Pancreas (tissue), 10 donors: ENCODE measurements at places on chromosomes 3 and 15. TPM values are rescaled to one million over a fixed set of nuclear protein-coding genes. Genes with fewer than 3 reads are reported as not detected.

- H3K4me3 ChIP-seq = no peak overlapping the region
- no peaks in the 10 kb centered on the region for H3K36me3 ChIP-seq
- H3K4me1 ChIP-seq = no peaks in the 10 kb centered on the region
- no peaks in the 10 kb centered on the region for H3K27me3 ChIP-seq
- DNase-seq = no peak
Observed at GRCh38 chr3:180408654-180409053, 193.3 kb upstream of the TTC14 start.

DNA sequence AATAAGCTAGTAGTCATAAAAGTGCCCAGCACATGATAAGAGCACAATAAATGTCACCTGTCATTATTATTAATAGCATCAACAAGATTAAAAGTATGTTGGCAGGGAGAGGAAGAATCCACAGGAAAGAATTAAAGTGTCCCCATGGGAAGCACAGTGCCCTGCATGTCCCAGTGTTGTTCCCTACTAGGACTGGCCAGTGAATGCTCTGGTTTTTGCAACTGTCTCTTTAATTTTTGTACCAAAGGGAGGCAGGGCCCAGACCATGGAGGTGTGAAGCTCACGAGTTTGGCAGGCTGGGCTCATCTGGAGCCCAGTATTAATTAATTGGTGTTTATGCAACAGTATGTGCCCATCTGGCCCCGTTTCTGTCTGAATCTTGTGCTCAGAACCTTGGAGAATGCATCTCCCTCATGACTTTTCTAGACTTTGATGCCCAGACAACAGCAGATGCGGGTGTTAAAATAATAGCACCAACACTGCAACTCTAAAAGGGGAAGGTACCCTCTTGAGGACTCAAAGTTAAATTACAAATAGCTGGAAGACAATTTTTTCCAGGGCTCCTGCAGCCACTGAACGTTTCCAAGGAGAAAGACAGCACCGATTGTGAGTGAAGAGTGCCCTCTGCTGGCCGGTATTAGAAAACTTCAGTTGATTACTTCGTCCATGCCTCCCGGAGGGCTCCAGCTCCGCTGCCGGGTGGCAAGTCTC is 71.9 kb upstream of the SPATA12 start:
- no peaks in the 10 kb centered on the region for H3K27me3 ChIP-seq
- no peak overlapping the region for H3K27ac ChIP-seq
- H3K36me3 ChIP-seq = no peaks in the 10 kb centered on the region
- DNase-seq = peak; percentile 82
- H3K4me1 ChIP-seq = no peaks in the 10 kb centered on the region

GRCh38 chr3:50003216-50003615 is 63.3 kb downstream of the RBM6 start:
- no peak overlapping the region for H3K27ac ChIP-seq
- no peak overlapping the region for H3K4me3 ChIP-seq
- H3K36me3 ChIP-seq = peaks cover 10% of the 10 kb centered on the region
- no peaks in the 10 kb centered on the region for H3K27me3 ChIP-seq

ECE2 gene
- 7.7 TPM for polyA plus RNA-seq
